ENCODE measurements at places on chromosomes 11 and 22.
A peak's percentile ranks its signal among the peaks of the same experiment; 100 is the strongest.

- DNase-seq = no peak
These were observed 171.1 kb downstream of the DBX1 start for GRCh38 chr11:19989191-19989590.

- DNase-seq = no peak
These were observed 5.8 kb downstream of the SLC1A2 start for GRCh38 chr11:35413598-35413997.

DNA sequence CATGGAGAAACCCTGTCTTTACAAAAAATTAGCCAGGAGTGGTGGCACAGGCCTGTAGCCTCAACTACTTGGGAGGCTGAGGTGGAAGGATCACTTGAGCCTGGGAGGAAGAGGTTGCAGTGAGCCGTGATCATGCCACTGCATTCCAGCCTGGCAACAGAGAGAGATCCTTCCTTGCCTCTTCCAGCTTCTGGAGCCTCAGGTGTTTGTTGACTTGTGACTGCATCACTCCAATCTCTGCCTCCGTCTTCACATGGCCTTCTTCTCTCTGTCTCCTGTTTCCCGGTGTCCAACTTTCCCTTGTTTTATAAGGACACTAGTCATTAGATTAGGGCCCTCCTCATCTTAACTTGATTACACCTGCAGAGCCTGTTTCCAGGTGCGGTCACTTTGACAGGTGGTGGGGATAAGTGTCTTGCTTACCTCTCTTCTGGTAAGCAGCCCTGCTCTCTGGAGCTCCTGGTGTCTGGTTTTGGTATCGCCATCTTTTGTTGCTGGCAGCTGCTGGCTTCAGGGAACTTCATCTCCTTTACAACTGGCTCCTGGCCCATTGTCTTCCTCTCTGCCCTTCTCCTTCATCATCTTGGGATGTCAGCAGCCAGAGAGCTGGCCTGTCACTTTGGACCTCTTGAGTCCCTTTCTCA is 8.2 kb upstream of the USP2 start:
- no peak for DNase-seq

DNA sequence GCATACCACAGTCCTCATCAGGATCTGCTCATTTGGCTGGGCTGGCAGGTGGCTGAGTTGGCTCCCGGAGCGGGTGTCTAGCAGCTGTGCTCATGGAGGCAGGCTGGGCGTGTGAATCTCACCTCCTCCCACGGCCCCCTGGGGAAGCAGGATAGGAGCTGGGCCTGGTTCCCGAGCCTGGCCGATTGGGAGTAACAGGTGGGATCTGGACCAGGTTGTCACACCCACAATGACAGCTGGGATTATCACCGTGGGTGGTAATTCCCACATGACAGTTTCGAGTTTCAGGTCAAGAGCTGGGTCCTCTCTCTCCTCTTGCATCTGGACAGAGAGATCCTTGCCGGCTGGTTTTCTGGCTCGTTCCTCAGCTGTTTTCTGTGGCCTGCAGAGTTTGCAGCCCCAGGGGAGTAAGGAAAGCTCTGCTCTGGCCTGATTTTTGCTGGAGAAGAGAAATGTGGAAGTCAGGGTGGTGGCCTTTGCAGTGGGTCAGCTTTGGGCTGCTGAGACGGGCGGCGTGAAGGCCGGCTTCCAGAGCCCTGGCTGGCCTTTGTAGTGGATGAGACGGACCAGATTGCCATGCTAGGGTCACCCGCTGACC is 57.0 kb downstream of the BCR start:
- no peak for DNase-seq

DNA sequence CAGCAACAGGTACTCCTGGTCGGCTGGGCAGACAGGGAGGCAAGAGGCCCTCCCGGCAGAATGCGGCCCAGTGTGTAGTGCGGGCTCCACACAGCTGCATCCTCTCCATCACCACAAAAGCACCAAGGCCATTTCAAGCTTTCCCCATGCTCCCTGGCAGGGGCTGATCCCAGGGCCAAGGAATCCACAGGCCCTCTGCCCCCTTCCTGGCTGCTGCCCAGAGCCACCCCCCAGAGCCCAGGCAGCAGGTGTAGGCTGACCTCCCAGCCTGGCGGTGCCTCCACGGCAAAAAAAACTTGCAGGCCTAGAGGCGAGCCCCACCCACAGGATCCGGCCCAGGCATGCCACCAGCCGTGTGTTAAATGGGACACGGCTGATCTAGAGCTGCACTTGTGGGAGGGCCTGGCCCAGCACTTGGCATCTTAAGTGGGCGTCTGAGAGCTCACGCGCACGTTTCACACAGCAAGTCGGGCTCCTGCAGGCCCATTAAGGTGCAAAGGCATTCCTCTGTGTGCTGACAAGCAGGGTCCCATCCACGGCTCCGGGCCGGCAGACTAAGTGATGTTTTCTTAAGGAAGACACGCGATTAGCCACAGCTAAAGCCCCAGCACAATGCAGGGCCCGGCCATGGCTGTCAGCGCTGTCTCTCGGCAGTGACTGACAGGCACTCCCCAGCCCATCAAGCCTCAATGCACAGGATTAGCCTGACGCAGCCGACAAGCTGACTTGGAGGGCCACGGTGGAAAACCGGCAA is 19.8 kb upstream of the GNB1L start:
- DNase-seq = no peak

- DNase-seq = peak; percentile 93
These were observed at the start of gene SLC37A4 for GRCh38 chr11:119030329-119031047. TSS of gene SLC37A4 (minus strand) at chr11:119030877.

DNA sequence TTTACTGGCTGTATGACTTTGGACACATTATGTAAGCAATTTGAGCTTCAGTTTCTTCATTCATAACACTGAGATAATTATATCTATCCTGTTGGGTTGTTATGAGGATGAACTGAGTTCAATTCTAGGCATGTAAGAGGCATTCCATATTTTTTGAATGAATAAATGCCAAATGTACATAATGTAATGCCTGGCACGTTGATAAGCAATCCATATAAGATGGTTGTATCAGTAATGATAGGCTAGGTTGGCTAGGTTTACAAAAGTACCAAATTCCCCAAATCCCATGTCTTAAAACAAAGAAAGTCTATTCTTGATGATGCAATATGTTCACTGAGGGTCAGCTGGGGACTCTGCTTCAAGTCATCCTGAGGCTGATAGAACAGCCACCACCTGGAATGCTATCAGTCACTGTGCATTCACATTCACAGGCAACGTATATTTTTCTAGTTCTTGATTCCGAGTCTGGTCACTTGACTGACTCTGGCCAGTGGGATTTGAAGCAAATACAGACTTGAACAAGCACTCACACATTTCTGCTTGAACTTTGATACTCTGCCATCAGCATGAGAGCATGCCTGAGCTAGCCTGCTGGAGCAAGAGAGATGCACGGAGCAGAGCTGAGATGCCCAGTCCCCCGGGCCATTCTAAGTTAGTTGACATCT is 104.0 kb upstream of the TIMP3 start:
- DNase-seq = no peak

DNA sequence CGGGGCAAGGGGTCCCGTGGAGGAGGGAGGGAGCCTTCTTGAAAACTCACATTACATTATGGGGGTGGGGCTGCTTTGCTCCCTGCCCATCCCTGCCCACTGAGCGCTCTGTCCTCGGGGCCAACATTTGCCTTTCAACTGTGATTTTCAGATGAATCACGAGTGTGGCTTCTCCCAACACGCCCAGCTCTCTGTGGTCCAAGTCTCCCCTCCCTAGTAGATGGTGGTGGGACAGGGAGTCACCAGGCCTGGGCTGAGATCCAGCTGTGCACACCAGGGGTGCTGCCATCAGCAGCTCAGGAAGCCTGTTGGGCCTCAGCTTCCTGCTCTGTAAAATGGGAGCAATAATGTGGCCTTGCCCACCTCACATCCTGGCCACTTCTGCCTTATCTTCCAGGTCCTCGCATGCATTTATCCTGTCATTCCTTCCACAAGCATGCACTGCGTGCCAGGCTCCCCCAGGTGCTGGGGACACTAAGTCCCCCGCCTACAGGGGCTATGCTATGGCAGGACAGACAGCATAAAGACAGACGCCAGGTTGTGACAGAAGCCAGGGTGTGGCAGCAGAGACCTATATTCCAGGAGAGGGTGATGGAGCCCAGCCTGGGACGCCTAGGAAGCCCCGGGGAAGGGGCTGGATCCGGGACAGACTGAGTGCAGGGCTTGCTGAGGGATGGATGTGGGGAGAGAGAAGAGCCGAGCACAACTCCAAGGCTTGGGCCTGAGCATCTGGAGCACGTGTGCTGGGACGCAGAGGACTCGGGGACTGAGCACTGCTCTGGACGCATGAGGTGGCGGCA is 30.5 kb downstream of the NFAM1 start:
- no peak for DNase-seq

DNA sequence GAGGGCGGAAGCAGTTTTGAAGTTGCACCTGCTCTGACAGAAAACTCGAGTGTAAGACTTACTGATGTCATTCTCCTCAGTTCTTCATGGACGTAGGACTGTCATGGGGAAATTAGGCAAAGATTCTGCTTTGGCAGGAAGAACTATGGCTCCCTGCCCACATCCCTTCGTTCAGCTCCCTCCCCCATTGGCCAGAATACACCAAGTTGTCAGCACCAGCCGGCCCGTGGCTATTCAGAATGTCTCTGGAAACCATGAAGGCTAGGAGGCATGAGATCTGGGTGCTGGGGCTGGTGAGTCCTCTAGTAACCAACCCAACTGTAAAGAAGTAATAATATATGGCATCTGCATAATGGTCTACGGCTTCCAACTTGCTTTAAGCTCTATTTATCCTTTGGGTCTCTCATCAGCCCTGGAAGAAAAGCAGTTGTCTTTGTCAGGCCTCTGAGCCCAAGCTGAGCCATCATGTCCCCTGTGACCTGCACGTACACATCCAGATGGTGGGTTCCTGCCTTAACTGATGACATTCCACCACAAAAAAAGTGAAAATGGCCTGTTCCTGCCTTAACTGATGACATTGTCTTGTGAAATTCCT is 74.1 kb downstream of the PIWIL4 start:
- DNase-seq = no peak

DNA sequence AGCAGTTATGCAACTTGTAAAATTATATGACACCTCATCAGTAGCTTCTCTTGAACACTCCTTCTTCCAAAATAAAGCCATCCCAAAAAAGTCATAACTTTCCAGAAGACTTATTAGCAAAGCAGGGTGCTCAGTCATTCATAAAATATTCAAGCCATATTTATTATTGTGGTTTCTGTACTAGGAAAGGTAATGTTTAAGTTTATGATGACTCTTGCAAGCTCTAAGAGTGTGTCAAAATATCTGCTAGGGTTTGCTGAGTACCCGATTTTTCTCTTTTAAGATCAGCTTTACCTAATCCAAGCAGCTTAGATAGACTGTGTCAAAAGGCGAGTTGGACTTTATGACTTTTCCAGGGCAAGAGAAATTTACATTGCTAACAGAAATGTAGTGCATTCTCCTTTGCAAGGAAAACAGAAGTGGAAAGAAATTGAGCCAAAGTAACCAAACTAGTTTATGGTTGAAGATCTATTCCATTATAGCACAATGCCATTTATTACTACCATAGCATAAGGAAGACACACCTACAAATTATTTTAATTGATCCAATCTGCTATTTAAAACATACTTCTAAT is 98.0 kb upstream of the SOX6 start:
- DNase-seq = no peak

DNA sequence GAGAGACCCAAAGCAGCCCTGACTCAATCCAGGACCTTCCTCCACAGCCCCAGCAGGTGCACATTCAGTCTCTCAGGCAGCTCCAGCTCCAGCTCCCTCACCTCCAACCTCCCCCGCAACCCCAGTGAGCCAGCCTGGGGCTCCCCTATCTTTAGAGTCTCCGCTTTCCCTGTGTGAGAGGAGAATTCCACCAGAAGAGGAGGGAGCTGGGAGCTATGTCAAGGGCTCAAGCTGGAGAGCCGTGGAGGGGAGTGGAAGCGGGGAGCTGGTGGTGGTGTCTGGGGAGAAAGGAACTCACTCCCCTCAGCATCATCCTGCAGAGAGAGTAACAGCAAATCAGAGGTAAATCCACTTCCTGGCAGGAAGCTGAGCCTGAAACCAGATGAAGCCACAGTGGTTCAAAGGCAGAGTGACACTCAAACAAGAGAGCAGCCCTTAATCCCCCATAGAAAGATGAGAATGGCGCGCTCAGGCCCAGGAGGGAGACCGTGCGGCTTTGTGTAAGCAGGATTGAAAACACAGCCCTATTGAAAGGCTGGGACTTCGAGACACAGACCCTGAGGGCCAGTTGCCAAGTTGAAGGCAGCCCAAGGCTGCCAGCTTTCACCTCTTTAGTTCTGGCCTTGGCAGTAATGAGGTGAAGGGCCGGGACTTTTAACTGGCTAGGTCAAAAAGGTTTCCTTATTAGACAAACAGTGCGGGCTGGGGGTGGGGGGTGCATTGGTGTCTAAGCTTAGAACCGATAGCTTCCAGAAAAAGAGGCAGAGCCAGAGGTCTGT is 21.4 kb upstream of the CDON start:
- DNase-seq = no peak

- no peak for DNase-seq
These were observed 57.9 kb upstream of the CRTAM start for GRCh38 chr11:122780296-122780949.

DNA sequence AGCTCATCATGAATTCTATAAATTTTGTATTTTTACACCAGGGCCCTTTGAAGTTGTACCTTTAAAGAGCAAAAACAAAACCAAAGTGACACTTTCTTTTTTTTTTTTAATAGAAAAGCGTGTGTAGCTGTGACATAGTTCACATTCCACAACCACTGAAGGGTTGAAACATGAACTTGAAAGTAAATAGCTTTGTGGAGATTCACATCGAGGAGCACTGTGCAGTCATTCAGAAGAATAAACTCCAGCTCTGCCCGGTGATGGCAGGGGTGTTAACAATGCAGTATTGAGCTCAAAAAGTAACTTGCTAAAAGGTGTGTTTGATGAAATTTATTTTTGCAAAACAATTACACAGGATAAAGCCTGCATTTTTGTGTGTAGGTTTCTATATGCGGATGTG is 1166.2 kb downstream of the TBC1D22A start:
- no peak for DNase-seq

DNA sequence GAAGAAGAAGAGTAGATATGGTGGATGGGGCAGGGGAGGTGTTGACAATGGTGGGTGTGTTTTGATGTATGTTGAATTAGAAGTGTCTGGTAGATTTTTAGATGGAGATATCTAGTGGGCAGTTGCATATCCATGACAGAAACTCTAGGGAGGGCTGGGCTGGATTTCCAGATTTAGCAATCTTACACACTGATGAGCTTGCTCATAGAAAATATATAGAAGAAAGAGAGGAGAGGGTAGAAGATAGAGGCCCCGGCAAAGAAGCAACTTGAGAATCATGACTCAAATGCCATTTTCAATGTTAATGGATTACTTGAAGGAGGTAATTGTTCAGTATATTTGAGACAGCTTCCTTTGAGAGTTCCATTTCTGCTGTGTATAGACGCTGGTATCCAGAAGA is 8.2 kb downstream of the REXO2 start:
- DNase-seq = no peak

Data from nucleus accumbens (tissue), 56 donors.